Thymus (tissue), 14 donors: ENCODE measurements at places on chromosomes 6 and 20. TPM values are rescaled to one million over a fixed set of nuclear protein-coding genes. Genes with fewer than 3 reads are reported as not detected.

- no peak for DNase-seq
- no peak overlapping the region for H3K27ac ChIP-seq
- no peak overlapping the region for H3K4me3 ChIP-seq
- H3K27me3 ChIP-seq = no peaks in the 10 kb centered on the region
- H3K36me3 ChIP-seq = no peaks in the 10 kb centered on the region
- H3K4me1 ChIP-seq = no peaks in the 10 kb centered on the region
Measured at GRCh38 chr6:138647006-138647405, 126.6 kb upstream of the CCDC28A start.

The LY6G5C gene
- 0.90 TPM for total RNA-seq

DNA sequence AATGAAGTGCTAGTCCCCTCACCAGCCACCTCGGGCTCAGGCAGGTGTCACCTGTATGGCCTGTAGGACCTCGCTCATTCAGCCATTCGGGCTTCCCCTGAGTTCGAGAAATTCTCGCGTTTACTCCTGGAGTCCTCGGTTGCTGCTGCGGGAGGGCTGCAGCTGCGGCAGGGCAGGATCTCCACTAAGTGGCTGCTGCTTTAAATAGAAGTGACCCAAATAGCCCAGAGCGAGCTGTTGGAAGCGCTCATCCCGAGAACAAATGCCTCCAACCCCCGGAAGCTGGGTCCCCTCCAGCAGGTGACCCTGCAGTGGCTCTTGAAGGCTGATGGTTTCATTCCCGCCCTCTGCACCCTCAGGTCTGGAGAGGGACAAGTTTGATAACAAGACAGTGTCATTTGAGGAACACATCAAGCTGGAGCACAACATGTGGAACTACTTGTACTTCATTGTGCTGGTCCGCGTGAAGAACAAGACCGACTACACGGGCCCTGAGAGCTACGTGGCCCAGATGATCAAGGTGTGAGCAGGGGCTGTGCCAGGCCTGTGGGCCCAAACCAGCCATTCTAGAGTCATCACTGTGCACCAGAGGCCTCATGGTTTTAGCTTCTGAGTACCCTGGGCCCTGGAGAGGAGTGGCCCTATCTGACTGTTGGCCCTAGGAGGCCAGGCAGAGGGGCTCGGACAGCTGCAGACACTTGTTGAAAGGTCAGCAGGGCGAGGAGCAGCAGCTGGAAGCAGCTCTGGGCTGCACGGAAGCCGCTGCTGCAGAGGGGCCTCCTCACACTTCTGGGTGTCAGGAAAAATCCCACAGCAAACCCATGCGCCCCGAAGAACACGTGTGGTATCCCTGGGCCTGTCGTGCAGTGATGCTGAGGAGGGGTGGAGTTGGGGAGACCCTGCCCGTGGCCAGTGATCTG, 18.1 kb downstream of the UQCC2 start:
- H3K4me1 ChIP-seq = peaks cover 70% of the 10 kb centered on the region
- no peak for DNase-seq
- no peak overlapping the region for H3K4me3 ChIP-seq
- no peak overlapping the region for H3K27ac ChIP-seq
- H3K36me3 ChIP-seq = peaks cover 55% of the 10 kb centered on the region

- no peaks in the 10 kb centered on the region for H3K36me3 ChIP-seq
- H3K4me1 ChIP-seq = no peaks in the 10 kb centered on the region
Measured at GRCh38 chr6:140784573-140784972, 1348.2 kb upstream of the GJE1 start.

DNA sequence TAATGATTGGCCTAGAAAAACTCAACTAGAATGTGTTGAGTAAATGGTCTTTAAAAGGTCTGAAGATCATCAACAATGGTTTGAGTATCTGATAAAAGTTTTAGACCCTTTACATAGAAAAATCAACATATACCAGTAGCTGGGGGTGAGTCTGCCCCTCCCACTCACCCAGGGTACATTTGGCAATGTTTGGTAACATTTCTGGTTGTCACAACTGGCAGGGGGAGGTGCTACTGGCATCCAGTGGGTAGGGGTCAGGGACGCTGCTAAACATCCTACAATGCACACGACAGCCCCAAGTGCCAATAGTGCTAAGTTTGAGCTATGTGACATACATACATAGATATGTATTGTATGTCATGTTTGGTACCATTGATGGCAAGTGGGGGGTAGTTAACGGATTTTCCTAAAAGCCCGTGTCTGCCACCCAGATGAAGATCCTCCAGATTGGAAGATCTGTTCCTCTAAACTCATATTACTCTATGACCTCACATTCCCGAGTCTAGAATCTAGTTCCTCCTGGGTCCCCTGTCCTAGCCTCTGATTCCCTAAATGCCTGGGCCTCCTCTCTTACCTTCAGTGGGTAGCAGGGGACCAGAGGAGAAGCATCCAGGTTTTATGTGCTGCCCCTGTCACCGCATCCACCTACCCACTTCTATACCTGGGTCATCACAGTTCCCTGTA, 2.5 kb upstream of the MMP9 start:
- peaks cover 30% of the 10 kb centered on the region for H3K27me3 ChIP-seq
- H3K36me3 ChIP-seq = no peaks in the 10 kb centered on the region
- H3K4me3 ChIP-seq = no peak overlapping the region
